Naive thymus-derived CD4-positive, alpha-beta T cell (primary cell): ENCODE measurements at places on chromosomes 3 and 15. TPM values are rescaled to one million over a fixed set of nuclear protein-coding genes. Genes with fewer than 3 reads are reported as not detected.

THRB gene
- 1.0 TPM for total RNA-seq

ATP6V1A gene
- 26.5 TPM for total RNA-seq

- no peaks in the 10 kb centered on the region for H3K27me3 ChIP-seq
- no peak overlapping the region for H3K4me3 ChIP-seq
- DNase-seq, result no peak
- no peaks in the 10 kb centered on the region for H3K4me1 ChIP-seq
- no peaks in the 10 kb centered on the region for H3K36me3 ChIP-seq
Observed at GRCh38 chr3:162082516-162082915, 585.9 kb downstream of the OTOL1 start.

DNA sequence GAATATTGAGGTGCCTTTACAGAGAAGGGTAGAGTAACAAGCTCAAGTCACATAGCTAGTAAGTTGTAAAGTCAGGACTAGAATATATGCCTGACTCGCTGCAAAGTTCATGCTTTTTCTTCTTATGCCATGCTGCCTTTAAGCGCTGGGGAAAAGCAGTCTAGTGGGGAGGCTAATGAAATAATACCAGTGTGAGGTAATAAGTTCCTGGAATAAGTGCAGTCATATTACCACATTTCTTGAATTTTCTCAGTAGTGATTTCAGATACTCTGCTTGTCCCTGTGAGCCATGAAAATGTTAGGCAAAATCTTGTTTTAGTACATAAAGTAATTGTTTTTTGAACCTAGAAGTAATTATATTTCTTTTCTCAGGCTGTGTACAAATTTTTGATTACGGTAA, 71.8 kb downstream of the SYN2 start:
- no peak overlapping the region for H3K4me3 ChIP-seq
- no peaks in the 10 kb centered on the region for H3K4me1 ChIP-seq

GRCh38 chr3:183149915-183150750, 12.4 kb downstream of the LAMP3 start:
- no peaks in the 10 kb centered on the region for H3K36me3 ChIP-seq
- no peak for DNase-seq
- no peaks in the 10 kb centered on the region for H3K4me1 ChIP-seq
- no peak overlapping the region for H3K27ac ChIP-seq
- no peaks in the 10 kb centered on the region for H3K27me3 ChIP-seq
- H3K4me3 ChIP-seq, result no peak overlapping the region

GRCh38 chr15:79989682-79990081, 18.7 kb upstream of the BCL2A1 start:
- no peaks in the 10 kb centered on the region for H3K4me1 ChIP-seq
- no peak for DNase-seq
- no peak overlapping the region for H3K27ac ChIP-seq
- no peaks in the 10 kb centered on the region for H3K36me3 ChIP-seq
- H3K27me3 ChIP-seq, result no peaks in the 10 kb centered on the region

DNA sequence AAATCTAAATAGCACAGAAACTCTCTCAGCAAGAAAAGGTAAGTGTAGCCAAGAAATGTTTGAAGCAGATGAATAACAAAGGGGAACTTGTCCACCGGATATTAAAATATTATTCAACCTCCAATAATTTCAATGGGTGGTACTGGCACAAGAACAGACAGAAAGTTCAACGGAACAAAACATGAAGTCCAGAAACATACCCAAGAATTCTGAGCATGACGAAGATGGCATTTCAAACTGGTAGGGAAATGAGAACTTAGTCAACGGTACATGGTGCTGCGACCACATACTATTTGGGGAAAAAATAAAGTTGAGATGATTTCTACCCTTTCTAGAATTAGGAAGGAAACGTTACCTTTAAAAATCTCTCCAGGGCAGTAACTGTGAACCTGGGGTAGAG, 5.5 kb downstream of the CHSY1 start:
- peaks cover 60% of the 10 kb centered on the region for H3K4me1 ChIP-seq
- DNase-seq, result no peak
- no peaks in the 10 kb centered on the region for H3K36me3 ChIP-seq
- no peaks in the 10 kb centered on the region for H3K27me3 ChIP-seq
- H3K27ac ChIP-seq, result no peak overlapping the region
- no peak overlapping the region for H3K4me3 ChIP-seq
